Activated T-cell treated with anti-CD3 and anti-CD28 coated beads, Interleukin-2, amount 50 U/mL, for 4 hours (primary cell): ENCODE measurements at places on chromosomes 6 and 20. TPM values are rescaled to one million over a fixed set of nuclear protein-coding genes. Genes with fewer than 3 reads are reported as not detected.

Gene EEF1E1
- 96.8 TPM for total RNA-seq

Gene OR12D3
- total RNA-seq: not detected

Gene SLC44A4
- total RNA-seq: 0.20 TPM

Gene CD83
- total RNA-seq: 27.5 TPM

Gene PNLDC1
- 2.0 TPM for total RNA-seq

Gene UBD
- 3.5 TPM for total RNA-seq

Gene ADGRF4
- not detected for total RNA-seq
